Stimulated activated CD8-positive, alpha-beta memory T cell treated with anti-CD3 and anti-CD28 coated beads, Interleukin-4, amount 100 ng/mL, for 1 hour (primary cell): ENCODE measurements at places on chromosomes 6 and 20.

DNA sequence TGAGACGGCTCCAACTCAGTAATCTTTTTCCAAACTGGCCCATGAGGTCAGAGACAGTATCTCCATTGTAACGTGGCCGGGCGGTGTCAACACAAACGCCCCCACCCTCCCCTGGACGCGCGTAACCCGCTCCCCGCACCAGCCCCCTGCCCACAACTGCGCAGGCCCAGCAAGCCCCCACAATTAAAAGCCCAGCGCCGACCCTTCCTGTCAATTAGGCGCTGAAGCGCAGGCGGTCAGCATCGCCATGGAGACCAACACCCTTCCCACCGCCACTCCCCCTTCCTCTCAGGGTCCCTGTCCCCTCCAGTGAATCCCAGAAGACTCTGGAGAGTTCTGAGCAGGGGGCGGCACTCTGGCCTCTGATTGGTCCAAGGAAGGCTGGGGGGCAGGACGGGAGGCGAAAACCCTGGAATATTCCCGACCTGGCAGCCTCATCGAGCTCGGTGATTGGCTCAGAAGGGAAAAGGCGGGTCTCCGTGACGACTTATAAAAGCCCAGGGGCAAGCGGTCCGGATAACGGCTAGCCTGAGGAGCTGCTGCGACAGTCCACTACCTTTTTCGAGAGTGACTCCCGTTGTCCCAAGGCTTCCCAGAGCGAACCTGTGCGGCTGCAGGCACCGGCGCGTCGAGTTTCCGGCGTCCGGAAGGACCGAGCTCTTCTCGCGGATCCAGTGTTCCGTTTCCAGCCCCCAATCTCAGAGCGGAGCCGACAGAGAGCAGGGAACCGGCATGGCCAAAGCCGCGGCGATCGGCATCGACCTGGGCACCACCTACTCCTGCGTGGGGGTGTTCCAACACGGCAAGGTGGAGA lies at the start of the genes HSPA1A and HSPA1L:
Gene HSPA1A, plus strand, starts transcription at position 519 of the 814 bp plus-strand sequence. Its CDS starts 214 bp downstream, at position 733.
Gene HSPA1L, minus strand, starts transcription at position 259 of the 814 bp plus-strand sequence. CDS start 3,311 bp downstream, outside the sequence.
- DNase-seq = peak; percentile 40

DNA sequence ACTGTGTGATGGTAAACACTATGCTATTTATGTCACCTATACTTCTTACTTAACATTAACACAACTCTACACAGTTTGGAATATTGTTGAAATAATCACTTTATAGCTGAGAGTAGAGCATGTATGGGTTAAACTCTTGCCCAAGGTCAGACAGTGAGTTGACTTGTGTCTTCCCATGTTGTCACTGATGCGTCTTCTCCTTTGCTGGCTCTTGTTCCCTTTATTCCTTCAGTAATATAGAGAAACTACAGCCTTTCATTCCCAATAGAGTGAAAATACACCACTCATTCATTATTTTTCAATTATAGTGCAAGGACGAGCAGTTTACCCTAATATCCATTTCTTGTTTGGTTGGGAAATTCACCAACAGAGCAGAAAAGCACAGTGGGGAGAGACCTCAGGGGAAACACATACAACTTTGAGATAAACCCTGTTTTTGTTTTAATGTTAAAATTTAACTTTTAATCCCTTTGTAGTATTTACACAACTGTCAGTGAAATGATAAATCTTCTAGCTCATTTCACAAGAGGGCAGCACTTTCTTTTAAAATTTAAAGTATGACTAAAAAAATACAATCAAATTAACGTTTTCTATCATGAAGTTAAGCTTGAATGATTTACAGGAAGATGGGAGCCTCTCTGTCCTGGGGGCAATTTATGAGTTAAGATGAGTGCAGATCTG lies 363.0 kb downstream of the UTRN start:
- no peak for DNase-seq

DNA sequence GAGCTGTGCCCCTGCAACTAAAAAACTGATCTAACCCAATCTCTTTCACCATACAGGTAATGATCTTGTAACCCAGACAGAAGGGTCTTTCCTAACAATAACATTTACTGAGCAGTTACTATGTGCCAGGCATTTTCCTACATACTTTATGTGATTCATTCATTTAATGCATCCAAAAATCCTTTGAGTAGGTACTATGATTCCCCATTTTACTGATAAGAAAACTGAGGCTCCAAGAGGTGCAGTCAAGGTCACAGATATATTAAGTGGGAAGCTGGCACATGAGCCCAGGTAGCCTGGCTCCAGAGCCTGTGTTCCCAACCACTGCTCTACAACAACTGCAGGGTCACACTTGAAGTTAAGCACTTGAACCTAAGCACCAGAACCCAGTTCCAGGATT lies 87.6 kb downstream of the NCR2 start:
- DNase-seq = no peak

GRCh38 chr6:163284151-163284550 lies 130.4 kb upstream of the QKI start:
- DNase-seq = no peak
